Foreskin fibroblast (primary cell): ENCODE measurements at places on chromosomes 13 and 19.

DNA sequence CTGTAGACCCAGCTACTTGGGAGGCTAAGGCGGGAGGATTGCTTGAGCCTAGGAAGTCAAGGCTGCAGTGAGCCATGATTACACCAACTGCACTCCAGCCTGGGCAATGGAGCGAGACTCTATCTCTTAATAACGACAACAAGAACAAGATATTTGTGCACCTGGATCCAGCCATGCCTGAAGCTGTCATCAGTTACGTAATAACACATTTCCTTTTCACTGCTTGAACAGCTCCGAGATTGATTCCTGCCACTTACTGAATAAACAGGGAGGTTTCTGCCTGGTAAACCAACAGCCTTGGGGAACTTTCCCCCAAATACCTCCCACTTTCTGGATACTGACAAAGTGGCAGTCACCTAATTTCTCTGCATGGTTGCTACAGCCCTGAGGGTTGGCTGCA, 5.4 kb downstream of the KANK2 start:
- no peak for DNase-seq

- no peak for DNase-seq
Measured at GRCh38 chr13:39450176-39450575, 152.8 kb downstream of the LHFPL6 start.

DNA sequence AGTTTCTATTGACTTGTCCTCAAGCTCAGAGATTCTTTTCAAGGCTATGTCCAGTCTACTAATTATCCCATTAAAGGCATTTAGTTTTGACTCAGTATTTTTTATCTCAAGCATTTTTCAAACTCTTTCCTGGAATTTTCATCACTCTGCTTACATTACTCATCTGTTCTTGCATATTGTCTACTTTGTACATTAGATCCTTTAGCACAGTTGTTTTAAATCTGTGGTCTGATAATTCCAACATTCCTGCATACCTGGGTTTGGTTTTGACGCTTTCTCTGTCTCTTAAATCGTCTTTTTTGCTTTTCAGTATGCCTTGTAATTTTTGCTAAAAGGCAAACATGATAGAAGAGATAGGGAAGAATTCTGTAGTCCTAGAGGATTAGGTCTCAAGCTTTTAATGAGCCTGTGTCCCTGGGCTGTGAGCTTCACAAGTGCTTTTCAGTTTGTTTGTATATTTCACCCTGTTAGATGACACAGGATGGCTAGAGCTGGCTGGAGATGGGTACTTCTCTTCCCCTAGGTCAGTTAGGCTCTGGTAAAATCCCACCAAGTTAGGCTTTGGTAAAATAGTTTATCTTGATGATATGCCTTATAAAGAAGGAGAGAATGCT, 46.1 kb upstream of the GPC6 start:
- no peak for DNase-seq

DNA sequence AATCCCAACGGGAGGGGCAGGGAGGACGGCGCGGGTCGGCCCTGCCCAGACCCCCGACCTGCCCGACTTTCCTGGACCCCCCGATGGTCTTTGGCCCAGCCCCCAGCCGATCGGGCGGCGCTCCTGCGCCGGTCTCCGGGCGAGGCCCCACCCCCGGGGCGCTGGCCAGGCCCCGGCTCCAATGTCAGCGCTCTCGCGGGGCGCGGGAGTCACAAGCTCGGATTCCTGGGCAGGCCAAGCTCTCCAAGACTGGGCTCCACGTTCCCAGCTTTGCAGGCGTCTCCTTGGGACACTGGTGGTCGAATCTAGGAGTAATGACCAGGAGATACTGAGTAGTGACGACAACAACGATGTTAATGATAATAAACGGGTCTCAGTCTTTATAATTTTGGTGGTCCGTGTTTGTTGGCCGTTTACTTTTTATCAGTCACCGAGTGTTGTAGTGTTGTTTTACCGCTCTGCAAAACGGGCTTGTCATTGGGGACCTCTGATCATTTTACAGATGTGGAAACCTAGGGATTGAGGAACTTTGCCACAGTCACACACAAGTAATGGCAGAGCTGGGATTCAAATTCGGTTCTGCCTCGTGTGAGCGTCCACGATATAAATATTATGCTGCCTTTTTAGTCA, 545 bp downstream of the RAD23A start:
- DNase-seq = peak; percentile 94

DNA sequence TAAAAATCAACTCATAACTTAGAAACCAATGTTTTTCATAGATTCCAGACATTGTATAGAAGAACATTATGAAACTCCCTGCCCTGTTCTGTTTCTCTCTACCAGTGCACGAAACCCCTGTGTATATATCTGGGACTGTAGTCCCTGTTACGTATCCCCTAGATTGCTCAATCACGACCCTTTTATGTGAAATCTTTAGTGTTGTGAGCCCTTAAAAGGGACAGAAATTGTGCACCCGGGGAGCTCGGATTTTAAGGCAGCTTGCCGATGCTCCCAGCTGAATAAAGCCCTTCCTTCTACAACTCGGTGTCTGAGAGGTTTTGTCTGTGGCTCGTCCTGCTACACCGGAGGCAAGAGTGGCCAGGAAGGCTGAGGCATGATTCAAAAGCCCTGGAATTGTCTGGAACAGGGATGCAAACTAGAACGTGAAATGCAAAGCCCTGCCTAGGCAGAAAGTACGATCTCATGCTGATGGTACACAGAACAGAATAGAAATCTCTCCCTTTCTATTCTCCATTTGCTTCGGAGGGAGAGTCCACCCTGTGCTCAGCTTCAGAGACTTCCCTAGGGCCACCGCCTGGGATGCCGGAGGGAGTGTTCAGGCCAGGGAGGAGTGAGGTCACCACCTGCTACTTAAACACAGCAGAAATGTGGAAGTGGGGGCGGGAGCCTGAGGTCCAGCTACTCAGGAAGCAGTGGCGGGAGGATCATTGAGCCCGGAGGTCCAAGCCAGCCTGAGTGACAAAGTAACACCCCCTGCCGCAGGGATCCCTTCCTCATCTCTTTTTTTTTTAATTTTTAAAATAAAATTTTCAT, 758 bp upstream of the ZNF888 start:
- DNase-seq = peak; percentile 64

- peak; percentile 32 for DNase-seq
Measured at GRCh38 chr19:40139533-40140287, 49.0 kb upstream of the ZNF780A start.

DNA sequence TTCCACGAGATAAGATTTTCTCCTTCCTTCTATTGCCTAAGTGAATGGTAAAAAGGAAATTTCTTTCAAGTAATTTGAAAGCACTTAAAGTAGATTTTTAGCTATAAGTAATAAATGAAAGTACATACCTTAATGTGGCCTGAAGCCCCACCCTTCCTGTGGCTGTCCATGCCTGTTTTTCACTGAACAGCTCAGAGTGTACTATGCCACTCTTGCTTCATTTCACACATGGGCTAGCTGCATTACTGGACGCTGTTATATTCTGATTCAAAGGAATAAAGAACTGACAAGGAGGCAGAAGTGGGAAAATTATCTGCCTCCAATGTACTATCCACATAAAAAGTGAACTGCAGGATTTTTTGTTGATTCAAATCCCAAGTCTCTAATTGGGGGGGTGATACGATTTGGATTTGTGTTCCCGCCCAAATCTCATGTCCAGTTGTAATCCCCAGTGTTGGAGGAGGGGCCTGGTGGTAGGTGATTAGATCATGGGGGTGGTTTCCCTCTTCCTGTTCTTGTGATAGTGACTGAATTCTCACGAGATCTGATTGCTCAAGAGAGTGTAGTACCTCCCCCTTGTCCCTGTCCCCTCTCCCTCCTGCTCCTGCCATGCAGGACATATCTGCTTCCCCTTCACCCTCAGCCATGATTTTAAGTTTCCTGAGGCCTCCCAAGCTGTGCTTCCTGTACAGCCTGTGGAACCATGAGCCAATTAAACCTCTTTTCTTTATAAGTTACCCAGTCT, 154.7 kb upstream of the SGCG start:
- no peak for DNase-seq

DNA sequence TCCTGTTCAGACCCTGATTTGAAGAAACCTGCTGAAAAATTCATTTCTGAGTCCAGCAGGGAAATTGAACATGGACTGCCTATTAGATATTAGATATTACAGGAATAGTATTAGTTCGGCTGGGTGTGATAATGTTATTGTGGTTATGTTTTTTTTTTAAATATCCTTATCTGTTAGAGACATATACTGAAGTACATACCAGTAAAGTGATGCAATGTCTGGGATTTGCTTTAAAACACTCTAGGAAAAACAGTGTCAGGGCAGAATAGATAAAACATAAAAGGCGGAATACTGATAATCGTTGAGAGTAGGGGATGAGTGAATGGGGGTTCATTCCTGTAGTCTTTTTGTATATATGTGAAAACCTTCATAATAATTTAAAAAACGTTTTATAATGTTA, 28.7 kb upstream of the AMER2 start:
- DNase-seq = no peak

GRCh38 chr13:27449081-27449603, 1.2 kb downstream of the MTIF3 start:
- DNase-seq = no peak

- no peak for DNase-seq
Measured at GRCh38 chr19:2214251-2214650, 21.9 kb downstream of the PLEKHJ1 start.
